ENCODE measurements at places on chromosomes 3 and 15. TPM values are rescaled to one million over a fixed set of nuclear protein-coding genes. Genes with fewer than 3 reads are reported as not detected.

DNA sequence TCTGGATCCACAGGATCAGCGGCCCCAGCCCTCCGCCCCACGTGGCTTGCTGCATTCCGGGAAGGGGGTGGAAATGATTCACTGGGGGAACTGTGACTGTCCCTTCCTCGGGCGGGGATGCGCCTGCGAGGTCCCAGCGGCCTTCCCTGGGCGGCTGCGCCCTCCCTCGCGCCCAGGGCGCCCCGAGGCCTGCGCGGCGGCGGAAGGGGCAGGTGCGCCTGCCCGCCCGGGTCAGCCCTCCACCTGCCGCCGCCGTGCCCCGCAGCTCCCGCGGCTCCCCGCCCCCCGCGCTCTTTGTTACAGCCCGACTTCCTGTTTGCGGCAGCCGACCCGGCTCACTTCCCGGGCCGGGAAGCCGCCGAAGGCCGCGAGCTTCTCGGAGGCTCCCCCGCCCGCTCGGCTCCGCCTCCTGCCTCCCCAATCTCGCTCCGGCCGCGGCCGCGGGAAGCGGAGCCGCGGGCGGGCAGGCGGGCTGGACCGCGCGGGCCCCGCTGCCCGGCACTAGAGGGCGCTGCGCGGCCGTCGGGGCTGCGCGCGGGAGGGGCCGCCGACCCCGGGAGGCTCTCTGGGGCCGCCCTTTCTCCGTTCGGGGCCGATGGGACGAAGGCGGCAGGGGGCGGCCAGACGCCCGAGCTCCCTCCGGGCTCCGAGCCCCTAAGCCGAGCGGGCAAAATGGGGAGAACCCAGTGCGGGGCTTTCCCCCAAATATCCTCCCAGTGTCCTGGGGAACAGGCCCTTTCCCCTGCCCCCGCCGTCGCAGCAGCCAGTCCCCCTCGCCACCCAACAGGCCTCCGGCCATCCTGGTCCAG lies 11.5 kb upstream of the CHAC1 start:
- peak; percentile 86 for DNase-seq

Gene RAD18
- 25.8 TPM for total RNA-seq

Gene CASR
- total RNA-seq = 0.14 TPM

- DNase-seq = no peak
Observed at GRCh38 chr3:7015683-7016440, 154.9 kb downstream of the GRM7 start.

Gene SPESP1
- 3.2 TPM for total RNA-seq

DNA sequence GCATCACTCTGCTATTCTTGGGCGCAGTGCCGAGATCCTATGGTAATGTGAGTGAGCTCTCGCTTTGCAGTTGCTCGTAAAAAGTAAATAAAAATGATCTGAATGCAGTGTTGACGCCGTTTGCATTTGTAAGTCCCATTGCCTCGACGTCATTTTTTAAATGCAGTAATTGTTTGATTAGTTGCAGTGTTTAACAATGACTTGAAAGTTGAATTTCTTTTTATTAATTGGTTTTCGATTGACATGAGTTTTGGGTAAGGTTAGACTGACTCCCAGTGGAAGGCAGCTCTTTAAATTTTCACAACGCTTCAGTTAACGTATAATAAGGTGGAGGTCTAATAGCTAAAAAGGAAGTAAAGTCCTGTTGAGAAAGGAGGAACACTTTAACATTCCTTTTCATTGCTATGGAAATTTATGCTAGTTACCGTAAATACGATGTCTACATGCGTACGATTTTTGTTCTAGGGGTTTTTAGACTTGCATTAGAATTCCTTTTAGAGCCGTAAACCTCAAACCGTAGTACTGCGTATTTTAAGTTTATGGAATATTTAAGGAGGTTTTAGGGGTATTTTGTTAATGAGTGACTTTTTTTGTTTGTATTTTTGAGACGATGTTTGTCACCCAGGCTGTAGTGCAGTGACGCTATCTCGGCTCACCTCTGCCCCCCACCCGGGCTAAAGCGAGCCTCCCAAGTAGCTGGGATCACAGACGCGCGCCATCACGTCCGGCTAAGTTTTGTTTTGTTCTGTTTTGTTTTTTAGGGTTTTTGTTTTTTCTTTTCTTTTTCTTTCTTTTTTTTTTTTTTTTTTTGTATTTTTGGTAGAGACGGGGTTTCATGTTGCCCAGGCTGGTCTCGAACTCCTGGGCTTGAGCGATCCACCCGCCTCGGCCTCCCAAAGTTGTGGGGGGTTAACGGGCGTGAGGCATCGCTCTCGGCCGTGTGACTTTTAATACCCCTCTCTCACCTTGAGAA lies 1.4 kb downstream of the MORF4L1 start:
- DNase-seq = no peak

- no peak for DNase-seq
Observed at GRCh38 chr3:88000853-88001252, 58.0 kb downstream of the CGGBP1 start.

DNA sequence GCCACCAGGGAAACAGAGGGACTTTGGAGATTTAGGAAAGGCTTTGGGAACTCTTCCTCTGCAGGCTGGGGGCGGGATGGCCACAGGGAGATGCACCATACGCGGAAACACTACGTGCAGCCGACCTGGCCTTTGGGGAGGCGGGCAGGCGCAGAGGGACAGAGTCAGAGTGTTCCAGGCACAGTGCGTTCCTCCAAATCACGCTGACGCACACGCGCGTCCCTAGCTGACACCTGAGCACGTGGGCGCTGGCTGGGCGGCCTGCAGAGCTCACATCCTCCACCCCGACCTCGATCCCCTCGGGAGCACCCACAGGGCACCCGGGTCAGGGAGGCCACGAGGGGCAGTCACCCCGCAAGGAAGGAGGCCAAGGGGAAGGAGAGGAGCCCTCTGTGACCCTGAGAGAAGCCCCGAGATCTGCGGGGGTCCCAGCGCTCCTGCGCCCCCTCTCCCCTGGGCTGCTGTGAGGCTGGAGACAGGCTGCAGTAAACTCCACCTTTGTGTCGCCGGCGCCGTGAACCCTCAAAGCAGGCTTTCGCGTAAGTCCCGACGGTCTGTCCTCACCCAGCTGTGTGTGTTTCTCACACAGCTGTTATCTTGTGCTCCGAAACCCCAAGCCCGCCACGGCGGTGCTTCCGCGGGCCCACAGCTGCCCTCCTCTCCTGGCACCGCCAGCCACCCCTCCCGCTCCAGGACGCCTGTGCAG lies 196.3 kb downstream of the OCA2 start:
- DNase-seq = no peak

DNA sequence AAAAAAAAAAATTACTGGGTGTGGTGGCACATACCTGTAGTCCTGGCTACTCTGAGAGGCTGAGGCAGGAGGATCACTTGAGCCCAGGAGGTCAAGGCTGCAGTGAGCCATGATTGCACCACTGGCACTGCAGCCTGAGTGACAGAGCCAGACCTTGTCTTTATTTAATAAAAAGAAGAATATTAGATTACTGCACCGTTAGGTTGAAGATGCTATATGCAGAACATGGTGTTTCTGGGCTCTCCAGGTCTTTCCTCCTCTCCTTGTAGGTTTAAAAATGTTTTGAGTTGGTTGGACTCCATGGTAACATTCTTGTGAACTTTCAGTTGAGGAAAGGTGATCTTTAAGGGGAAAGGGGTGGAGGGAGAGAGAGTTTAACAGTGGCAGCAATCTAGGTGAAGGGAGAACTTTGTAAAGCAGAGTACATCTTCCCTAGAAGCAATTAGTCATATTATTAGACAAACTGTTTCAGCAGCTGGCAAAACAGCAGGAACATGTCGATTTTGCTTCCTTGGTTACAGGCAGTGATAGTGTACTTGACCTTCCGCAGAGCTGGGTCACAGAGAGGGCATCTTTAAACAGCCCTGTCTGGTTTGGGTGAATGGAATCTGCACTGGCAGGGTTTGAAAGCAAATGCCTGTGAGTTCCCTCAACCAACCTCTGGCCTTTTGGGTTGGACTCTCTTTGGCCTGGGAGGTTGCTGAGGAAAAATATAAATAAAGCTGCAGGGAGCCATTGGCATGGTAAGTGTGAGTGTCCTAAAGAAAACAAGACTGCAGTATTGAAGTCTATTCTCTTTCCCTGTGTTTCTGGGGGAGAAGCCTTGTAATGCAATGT lies 42.8 kb downstream of the NR2C2 start:
- DNase-seq = no peak

GRCh38 chr15:84624359-84624758 lies 23.6 kb downstream of the ZSCAN2 start:
- no peak for DNase-seq

DNA sequence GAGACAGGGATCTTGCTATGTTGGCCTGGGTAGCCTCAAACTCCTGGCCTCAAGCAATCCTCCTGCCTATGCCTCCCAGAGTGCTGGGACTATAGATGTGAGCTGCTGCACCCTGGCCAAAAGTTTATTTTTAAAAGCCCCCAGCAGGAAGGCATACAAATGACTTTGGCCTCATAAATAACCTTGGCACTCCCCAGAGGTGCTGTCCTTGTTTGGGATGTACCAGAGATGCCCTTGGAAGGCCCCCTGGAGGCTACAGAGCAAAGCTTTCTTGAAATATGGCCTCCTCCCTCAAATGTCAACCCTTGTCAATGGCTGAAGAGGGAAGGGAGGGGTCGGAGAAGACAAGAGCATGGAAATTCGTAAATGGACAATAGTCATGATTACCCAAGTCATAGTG lies 14.0 kb upstream of the RTP3 start:
- no peak for DNase-seq

- no peak for DNase-seq
Observed at GRCh38 chr3:16504242-16504641, 9.3 kb downstream of the RFTN1 start.

- no peak for DNase-seq
Observed at GRCh38 chr3:89925976-89926375, 818.6 kb downstream of the EPHA3 start.

- no peak for DNase-seq
Observed at GRCh38 chr15:68704496-68705021, 116.1 kb downstream of the ANP32A start.

DNA sequence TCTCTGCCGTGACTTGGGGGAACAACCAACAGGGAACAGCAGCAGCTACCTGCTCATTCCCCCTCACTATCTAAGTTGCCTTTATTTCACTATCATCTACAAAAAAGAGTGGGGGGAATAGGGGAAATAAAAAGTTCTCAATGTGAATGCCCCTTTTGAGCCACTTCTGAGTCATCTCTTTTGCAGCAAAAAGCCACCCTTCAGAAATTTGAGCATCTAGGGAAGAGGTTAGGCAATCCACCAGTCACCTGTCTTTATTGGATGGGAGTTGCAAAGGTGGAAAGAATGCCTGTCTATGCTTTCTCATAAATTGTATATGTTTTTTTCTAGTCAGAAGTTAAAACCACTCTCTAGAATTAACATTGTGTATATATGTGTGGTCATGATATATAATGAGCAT lies 41.1 kb downstream of the GPD1L start:
- no peak for DNase-seq

Gene CHST2
- total RNA-seq = 3.1 TPM

Gene PLXNB1
- total RNA-seq = 65.7 TPM

Gene DNAH1
- 2.3 TPM for total RNA-seq

Gene RAB6B
- 4.3 TPM for total RNA-seq

DNA sequence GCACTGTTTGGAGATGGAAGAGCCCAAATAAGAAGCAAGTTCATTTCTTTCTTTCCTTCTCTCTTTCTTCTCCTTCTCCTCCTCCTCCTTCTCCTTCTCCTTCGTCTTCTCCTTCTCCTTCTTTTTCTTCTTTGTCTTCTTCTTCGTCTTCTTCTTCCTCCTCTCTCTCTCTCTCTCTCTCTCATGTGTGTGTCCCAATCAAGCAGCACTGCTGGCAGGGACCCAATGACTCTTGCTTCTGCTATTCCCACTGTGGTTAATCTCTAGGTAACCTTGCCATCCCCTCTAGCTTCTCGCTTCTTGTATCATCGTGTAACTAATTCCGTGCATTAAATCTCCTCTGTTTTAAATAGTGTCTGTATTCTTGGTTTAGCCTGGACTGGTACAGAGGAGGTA lies 26.1 kb upstream of the ZNF280D start:
- DNase-seq = peak; percentile 77

GRCh38 chr15:74383286-74383685 lies 15.8 kb upstream of the CYP11A1 start:
- DNase-seq = no peak

- no peak for DNase-seq
Observed at GRCh38 chr3:174356596-174356995, 502.5 kb upstream of the NAALADL2 start.

Gene CLDND1
- total RNA-seq = 235 TPM

DNA sequence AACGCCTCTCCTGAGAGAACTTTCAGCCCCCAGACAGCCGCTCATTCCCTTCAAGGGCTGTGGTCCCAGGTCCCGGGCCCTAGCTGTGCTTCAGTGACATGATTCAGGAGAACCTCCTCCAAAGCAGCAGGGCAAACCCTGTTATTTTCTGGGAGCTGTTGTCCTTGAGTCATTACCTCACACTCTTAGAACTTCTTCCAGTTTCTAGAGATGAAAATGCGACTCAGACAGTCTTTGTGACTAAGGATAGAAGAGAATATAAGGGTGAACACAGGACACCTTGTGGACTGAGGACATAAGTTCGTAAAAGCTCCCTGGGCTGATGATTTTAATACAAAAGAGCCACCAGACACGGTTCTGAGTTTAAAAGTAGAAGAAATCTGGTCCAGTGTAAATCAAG lies 203.8 kb downstream of the RORA start:
- DNase-seq = no peak

- no peak for DNase-seq
Observed at GRCh38 chr15:42073418-42073817, 20.9 kb downstream of the PLA2G4D start.

DNA sequence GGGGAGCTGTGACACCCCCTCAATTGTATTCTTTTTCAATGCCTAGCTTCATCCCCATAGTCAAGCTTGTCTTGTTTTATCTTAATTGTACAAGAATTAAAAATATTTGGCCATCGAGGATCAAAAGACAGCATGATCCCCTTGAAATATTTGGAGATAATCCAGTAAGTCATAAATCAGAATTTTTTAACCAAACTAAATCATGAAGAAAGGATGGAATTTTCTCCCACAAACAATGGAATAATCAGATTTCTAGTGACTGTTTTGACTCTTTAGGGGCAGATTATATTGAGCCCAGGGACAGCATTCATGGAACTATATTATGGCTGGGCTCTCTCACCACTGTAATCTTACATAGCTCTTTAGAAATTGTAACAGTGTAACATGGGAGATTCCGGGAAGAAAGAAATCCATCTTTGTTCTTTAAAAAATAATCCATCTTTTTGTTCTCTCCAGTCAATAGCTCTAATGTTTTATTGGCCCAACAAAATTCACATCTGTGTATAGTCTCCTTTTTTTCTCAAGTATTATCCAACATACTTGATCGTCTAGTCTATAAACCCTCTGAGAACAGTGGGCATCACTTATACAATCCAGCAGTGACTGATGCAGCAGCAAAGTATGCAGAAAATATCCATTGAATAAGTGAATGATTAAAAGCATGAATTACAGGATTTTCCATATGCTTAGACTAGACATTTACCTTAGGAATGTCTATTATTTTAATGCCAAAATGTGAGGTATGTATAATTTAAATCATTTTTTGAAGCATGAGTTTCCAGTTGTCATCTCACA lies 277.0 kb upstream of the PLSCR5 start:
- DNase-seq = no peak

- DNase-seq = no peak
Observed at GRCh38 chr3:117962750-117963149, 1071.9 kb downstream of the IGSF11 start.

All from sigmoid colon (tissue), 7 donors.